ENCODE measurements at places on chromosomes 4 and X.
A peak's percentile ranks its signal among the peaks of the same experiment; 100 is the strongest.

DNA sequence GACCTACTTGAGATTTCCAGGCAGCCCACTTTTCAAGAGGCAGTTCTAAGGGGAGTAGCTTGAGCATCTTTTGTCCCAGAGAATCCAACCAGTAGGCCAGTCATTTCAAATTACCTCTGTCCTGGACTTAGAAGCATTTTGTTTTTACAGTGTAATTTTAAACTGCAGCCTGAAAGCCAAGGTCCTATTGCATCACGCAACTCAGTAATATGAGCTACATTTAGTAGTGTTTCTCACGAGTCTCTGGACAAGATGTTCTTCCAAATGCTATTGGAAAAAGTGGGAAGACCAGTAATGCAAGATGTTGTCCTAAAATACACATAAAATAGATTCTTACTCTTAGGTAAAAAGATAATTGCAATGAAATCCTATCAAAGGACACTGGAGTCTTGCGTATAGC lies 182.5 kb upstream of the ARX start:
- DNase-seq: no peak

- no peak for DNase-seq
These were observed 86.2 kb upstream of the HPRT1 start for GRCh38 chrX:134373736-134374135.

- no peak for DNase-seq
These were observed at the start of gene AWAT2 for GRCh38 chrX:70049925-70050324. AWAT2 (minus strand) TSS chrX:70049938; CDS start chrX:70049932, 6 bp downstream.

DNA sequence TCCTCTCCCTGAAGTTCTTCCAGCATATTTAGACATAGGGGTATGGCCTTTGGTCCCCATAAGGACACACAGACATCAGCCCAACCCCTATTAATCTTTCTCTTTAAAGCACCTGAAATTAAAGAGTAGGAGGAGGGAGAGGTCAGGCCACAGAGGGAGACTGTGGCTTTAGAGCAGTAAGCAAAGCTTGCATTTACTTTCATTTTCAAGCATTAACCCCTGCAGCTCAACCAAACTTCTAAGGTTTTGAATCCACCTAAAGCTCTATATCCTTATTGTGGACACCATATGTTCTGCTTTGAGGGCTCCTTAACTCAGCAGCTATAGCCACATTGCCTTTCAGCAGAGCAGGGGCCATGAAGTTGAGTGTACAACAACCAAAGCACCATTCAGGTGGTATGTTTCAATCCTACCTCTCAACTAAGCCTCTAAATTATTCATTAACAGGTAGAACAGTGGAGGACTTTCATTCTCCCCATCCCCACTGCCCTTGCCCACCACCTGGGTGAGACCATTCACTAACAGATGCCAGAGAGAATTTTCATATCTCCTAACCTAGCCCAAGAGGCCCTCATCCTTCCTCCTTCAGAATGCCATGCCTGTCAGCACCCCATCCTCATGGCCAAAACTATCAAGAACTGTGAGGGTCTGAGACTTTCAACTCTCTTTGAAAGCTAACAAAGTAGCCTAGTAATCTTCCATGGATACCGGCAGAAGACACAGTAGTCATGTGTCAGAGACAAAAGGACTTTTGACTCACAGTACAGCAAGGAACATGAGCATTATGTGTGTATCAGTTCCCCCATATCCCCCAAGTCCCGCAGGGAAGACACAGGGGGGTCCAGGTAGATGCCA lies 20.8 kb downstream of the LIN54 start:
- no peak for DNase-seq

- no peak for DNase-seq
These were observed 356.9 kb downstream of the STPG2 start for GRCh38 chr4:97786306-97786920.

GRCh38 chr4:141020801-141021261 lies 112.4 kb downstream of the RNF150 start:
- DNase-seq: no peak

DNA sequence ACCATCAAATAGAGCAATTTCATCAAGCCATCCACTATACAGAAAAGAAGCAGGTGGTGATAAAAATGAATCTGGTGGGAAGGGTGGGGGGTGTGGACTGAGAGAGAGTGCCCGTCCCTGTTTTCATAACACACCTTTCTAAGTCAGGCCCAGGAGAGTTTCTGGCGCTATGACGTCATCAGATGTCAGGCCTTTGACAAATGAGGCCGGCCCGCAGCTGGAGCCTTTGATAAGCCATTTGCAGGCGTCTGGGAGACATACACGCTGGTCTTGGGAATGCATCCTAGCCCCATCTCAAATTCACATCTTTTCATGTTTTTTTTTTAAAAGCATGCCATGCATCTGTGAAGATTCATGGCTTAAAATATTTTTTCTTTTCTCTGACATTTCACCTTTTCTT lies 404.5 kb downstream of the BCOR start:
- DNase-seq: peak; percentile 81

DNA sequence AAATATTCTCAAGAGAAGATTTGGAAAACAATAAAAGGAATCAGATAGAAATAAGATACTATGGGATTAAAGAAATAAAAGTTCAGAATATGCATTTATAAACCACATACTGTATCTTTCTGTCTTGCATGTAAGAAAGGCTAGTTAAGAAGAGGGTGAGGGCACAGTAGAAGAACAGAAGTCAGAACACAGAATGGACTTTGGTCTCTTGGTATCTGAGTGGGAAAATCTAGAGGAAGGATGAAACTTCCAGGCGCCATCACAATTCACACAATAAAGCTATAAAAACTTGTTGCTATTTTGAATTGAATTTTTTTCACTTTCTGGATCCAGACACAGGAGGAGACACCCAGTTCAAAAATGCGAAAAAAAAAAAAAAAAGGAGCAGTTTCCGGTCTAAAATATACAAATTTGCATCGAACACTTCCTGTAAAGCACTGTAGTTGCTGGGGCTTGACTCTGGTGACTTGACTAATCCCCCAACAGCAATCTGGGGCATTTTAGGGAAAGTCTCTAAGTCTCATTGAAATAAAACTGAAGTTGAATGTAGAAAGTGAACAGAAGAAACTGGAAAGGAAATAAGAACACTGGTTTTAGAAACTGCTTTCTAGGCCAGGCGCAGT lies 8.1 kb upstream of the NAAA start:
- DNase-seq: no peak

DNA sequence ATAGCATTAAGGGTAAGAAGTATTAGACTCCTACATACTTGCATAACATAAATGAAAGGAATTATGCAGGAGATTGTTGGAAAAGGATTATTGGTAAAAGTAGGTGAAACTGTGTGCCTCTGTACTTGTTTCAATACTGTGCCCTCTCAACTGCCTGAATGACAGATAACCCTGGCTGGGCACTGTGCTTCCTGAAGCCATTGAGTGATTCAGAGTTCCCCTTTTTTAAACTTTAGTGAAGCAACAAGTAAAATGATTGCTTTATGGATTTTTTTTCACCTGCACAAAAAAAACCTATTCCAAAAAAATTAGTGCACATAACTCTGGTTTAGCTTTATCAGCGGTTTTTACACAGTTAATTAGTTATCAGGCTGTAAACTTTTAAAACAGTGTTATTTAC lies 204.8 kb downstream of the TRAM1L1 start:
- DNase-seq: no peak

DNA sequence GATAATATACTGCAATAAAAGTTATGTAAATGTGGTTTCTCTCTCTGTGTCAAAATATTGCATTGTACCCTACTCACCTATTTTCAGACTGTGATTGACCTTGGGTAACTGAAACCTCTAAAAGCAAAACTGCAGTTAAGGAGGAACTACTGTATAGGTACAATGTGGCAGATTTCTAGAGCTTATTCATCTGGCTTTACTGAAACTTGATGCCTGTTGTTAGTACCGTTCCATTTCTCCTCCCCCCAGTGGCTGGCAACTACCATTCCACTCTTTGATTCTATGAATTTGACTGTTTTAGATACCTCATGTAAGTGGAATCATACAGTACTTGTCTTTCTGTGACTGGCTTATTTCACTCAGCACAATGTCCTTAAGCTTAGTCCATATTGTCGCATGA lies 61.9 kb downstream of the HOPX start:
- no peak for DNase-seq

- no peak for DNase-seq
These were observed 67.9 kb downstream of the TAB3 start for GRCh38 chrX:30821116-30821515.

- no peak for DNase-seq
These were observed 142.5 kb upstream of the TTC29 start for GRCh38 chr4:147088146-147088545.

DNA sequence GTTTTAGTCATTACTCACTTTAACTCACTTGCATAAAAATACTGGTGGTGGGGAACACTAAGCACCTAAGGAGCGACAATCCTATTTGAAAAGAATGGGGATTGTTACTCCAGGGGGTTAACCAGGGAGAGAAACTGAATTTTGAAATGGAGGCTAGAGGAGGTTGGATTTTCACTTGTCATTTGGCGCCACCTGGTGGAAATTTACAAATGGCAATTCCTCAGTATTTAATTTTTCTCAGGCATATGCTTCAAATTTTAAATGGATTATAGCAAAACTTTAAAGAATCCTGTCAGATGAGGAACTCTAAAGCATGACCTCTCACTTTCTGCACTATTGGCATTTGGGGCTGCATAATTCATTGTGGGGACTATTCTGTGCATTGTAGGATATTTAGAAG lies 2.7 kb upstream of the GEMIN8 start:
- DNase-seq: peak; percentile 20

GRCh38 chrX:9515973-9516538 lies 51.2 kb downstream of the TBL1X start:
- peak; percentile 47 for DNase-seq

- peak; percentile 96 for DNase-seq
These were observed at the start of gene NEK1 for GRCh38 chr4:169611991-169612870. NEK1 (minus strand) TSS chr4:169612583; CDS start chr4:169602630, 9,953 bp downstream.

- no peak for DNase-seq
These were observed 218.6 kb downstream of the SPCS3 start for GRCh38 chr4:176538217-176538925.

- DNase-seq: no peak
These were observed 339.5 kb downstream of the DHX15 start for GRCh38 chr4:24244663-24245490.

GRCh38 chrX:20434986-20435385 lies 168.3 kb upstream of the RPS6KA3 start:
- no peak for DNase-seq

- DNase-seq: no peak
These were observed 19.5 kb downstream of the SAT1 start for GRCh38 chrX:23802431-23802830.

DNA sequence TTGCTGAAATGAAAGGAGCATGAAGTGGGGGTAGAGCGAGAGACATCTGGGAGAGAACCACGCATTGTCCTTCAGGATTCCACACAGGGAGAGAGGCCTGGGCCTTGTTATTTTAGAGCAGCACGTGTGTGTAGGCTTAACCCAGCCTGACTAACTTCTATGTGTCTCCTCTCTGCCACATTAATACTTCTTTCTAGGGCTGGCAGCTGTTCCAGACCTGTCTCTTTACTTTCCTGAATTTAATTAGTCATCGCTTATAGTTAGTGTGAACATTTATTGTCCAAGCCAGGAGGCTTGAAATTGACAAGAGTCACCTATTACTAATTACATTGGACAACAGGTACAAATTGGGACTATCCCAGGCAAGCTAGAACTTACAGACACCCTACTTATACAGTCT lies 51.3 kb downstream of the SMAD1 start:
- DNase-seq: no peak

GRCh38 chrX:104522386-104522785 lies 43.6 kb upstream of the IL1RAPL2 start:
- DNase-seq: no peak

DNA sequence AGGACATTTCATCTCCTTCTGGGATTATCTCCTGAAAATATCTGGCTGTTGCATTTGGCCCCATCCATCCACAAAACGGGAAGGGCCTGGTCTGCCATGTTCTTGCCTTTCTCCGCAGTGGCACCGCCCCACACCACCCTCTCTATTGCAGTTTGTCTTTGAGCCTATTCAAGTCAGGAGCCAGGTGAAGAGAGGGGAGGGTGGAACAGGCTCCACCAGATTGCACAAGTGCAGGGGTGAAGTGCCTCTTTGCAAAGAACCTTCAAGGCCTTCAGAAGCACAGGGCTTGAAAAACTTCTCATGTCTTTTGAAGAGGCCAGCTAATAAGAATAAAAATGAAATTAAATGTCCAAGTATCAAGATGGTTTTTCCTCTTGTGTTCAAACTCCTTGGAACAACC lies 28.7 kb downstream of the RS1 start:
- no peak for DNase-seq

DNA sequence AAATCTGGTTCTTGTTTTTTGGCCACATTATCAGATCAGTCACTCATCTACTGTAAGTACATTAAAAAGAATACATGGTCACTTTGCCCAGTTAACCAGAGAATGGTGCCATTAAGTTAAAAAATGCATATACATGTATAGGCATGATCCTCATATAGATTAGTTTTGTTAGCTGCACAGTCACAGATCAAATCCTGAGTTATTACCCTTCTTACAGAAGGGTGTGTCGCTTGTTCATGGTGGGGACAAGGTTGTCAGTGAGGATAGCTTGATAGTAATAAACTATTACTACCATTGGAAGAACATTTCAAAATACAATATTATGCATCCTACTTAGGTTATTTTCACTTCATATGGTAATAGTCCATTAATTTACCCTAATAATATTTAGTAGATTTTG lies 48.5 kb downstream of the GALNT7 start:
- no peak for DNase-seq

DNA sequence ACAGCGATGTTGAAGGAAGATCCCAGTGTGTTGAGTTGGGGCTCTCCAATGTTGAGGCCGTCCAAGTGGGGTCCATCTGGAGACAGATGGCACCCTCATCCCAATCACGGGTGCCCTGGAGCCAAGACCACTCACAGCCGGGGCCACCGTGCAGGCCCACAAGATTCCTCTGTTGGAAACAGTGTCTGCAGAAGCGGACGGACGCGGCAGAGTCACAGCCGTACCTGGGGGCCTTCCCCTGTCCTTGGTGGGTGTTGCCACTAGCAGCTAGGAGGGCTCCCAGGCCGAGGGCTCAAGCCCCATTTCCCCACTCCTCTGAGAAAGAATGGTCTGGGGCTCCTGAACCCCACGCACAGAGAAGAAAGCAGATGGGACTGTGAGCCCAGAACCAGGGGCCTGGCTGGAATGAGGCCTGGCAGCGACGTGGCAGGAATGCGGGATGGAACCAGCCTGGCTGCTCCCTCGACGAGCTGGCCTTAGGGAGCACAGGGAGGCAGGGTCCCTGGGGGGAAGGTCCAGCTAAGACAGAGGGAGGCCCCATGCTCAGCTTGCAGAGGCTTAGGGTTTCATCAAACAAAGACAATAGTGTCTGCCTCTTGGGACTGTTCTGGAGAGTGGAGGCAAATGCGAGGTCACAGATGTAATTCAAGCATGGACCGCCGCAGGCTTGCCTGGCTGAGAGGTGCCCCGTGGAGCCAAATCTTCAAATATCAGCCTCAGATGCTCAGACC lies 228.9 kb downstream of the AFAP1 start:
- no peak for DNase-seq

- no peak for DNase-seq
These were observed 1606.7 kb upstream of the AGA start for GRCh38 chr4:179048839-179049453.

DNA sequence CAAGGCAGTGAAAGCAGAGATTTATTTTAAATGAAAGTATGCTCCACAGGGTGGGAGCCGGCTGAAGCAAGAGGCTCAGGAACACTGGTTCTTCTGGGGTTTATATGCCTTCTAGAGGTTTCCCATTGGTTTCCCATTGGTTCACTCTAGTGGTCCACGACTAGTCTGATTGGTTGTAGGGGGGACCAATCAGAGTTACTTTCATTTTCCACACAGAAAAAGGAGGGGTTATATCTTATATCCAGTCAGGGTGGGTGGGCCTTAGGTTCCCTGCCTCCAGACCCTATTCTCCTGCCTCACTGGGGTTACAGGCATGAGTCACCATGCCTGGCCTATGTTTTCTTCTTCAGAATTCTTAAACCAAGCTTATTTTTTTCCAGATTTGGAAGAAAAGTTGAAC lies 101.6 kb downstream of the KLHL8 start:
- peak; percentile 60 for DNase-seq
